ENCODE measurements at places on chromosomes 4 and X. TPM values are rescaled to one million over a fixed set of nuclear protein-coding genes. Genes with fewer than 3 reads are reported as not detected.

DNA sequence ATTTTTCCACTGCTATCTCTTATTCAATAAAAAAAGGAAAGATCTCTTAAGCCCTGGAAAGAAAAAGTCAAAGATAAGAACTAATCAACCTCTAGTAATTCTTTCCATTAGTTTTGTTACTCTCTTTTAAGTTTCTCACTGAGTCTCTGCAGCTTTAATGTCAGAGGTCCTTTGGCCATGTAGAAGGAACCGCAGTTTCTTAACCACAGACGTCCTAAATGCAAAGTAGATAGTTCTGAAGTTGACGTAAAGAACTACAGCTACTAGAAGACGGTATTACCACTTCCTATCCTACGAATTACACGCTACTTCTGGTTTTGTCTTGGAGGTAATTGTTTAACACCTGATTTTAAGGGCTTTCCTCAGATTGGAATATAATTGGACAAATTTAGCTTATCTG, 325.9 kb downstream of the ANKRD50 start:
- DNase-seq: no peak

DNA sequence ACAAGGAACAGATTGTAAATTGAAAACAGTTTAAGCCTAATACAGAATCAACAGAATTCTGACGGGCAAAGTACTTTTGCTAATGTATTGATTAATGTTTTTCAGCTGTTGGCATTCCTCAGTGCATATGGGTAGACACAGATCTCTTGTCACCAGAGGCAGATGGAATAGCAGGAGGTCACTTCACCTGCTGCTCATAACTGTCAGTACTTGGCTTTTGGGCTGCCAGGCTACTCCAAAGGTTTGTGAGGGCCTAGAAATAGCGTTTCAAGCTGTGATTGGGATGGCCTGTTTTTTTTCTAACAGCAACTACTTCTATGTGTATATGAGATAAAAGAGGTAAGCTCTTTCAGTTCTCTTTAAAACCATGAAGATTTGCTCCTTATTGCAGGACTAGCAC, 307.5 kb upstream of the ANXA10 start:
- no peak for DNase-seq

DNA sequence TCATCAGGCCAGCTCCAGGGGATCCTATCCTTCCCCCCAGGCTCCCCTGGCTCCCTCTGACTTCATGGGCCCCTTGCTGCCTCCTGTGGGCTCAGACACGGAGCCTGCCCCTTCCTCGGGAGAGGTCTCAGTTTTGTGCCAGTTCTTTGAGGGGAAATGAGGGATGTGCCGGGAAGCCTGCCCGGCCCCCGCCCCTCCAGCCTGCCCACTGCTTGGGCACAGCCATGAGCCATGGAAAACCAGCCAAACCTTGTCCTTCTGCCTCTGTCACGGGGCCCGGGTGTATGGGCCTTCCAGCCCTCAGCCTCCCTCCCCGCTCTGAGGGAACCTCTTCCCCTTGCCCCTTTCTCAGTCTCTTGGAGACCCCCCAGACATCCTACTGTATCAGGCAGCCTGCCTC, 6.8 kb downstream of the BGN start:
- no peak for DNase-seq

DNA sequence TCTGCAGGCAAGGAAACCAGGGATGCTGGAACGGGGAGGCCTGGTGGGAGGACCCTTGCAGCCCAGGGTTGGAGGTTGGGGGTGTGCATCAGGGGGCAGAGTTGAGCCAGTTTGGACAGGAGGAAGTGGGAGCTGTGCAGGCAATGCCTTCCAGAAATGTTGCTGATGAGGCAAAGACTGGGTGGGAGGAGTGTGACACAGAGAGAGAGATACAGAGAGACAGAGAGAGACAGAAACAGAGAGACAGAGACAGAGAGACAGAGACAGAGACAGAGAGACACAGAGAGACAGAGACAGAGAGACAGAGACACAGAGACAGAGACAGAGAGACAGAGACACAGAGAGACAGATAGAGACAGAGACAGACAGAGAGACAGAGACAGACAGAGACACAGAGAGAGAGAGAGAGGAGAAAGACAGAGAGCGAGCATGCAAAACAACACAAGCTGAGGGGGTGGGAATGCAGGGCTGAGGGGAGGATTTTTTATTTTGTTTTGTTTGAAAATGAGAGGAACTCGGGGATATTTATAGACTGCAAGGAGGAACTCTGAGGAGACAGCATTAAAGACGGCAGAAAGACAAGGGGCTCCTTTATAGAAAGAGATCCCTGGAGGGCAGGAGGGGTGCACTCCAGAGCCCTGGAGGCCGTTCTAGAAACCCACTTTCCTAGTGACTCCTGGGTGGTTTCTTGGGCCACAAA, 1.9 kb upstream of the HAUS3 start:
- DNase-seq: no peak

DNA sequence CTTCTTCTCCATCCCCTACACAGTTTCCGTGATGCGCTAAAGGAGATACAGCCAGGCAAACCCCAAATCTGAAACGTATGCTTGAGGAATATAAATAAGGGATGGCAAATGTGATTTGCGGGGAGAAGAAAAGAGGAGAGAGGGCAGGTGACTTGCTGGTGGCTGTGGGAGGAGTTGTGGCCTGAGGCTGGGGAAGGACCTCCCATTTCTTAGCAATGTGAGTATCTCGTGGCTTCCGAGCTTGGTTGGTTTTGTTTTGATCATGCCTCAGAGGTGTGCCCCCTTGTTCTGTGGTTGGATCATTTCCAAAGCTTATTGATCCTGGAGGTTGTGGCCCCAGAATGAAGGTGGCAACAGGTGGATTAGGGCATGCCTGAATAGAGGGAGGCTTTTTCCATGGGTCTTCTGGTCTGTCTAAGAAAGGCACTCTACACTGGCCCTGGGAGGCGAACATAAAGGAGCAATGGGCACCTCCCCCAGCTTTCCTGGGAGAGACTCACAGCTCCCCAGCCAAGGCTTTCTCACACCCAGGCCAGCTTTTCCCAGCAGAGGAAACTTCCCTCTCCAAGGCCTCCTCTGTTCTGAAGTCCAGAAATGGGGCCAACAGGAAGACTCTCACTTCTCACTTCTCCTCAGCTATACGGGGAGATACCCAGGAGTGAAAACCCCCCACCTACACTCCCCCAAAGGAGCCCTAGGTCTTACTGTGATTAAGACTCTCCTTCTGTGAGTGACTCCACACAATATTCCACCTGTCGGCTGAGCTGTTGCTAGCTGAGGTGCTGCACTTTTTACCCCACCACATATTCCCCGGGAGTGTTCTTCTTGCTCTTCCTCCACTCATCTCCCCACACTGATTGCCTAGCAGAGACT, 40.0 kb downstream of the C4orf51 start:
- DNase-seq: no peak

DNA sequence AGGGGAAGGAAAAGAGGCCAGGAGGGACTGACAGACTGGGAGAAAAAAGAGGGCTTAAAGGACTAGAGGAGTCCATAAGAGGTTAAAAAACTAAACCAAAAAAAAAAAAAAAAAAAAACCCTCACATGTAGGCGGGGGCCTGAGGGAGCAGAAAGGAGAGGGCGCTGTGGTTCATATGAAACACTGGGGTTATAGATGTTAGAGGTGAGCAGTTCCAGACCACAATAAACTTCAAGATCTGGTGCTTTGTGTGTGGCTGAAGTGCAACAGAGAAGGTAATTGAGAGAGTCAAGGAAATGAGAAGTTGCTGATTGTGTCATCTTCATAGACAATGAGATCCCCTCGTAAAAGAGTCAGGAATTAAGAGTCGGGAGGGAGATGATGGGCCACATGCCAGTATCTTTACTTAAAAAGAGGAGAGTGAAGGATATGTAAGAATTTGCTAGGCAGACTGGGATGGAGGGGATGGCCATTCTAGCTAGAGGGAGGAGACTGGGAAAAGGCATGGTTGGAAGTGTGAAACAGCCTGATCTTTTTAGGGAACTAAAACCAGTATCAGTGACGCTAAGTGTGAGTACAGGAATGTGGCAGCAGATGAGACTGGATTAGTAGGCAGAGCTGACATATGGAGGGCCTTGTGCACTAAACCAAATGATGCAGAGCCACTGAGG, 18.4 kb upstream of the OGT start:
- DNase-seq: no peak

DNA sequence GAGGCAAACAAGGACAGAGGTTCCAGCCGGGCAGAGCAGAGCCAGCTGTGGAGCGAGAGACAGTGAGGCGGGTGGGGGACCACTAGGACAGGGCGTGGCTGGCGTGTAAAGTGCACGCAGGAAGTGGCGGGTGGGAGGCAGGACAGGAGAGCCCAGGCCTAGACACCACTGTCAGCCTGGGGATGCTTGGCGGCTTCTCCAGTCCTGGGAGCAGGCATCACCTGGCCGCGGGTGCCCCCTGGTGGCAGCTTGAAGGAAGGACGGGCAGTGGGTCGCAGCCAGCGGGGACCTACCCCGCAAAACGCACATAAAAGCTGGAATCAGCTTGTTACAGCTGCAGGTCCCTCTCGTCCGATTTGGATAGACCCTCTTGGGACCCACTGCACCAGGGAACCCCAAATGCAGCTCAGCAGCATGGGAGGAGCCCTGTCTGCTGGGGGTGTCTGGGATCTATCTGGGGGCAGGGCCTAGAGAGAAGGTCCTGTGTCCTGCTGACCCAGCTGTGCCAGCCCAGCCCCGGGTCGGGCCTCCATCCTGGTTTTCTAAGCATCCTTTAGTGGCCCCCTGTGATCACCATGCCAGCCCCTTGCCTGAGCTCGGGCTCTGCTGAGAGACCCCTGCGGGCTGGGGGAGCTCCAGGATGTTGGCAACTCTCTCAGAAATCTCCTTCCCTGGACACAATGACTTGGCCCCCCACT, 57.7 kb downstream of the WFS1 start:
- no peak for DNase-seq

DNA sequence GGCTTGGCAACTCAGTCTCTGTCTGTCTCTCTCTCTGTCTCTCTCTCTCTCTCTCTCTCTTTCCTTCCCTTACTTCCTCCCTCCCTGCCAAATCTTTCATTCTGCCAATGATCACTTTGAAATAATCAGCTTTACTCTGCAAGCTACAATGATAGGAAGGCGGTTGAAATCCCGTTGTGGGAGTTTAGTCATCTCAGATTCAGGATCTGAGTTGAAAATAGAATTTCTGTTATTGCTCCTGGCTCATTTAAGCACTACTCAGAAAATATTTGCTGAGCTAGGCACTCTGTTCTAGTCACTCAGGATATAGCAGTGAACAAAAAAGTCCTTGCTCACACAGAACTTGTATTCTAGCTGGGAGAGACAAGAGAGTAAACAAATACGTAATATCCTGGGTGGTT, 56.3 kb upstream of the DCTD start:
- no peak for DNase-seq

GRCh38 chrX:77009691-77010090, 437.5 kb upstream of the FGF16 start:
- DNase-seq: no peak

- DNase-seq: no peak
Observed at GRCh38 chr4:173527103-173527891, 2.7 kb downstream of the HAND2 start.

DNA sequence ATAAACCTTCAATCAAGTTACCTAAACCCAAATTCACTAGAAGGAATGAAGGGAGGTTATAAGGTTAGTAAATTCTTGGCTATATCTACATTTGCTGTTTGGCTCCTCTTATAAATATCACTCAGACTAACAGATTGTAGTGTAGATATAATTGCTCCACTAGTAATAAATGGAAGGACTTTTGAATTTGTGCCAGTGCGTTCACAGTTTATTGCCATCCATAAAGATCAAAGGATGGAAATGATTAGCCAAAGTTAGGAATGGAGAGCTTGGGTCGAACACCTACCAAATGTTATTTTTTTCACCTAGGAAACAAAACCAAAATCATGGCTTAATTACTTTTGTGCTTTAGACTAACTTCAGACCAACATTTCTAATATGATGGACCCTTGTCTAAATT, 9.2 kb downstream of the DTHD1 start:
- no peak for DNase-seq

GRCh38 chr4:128141866-128142265, 80.8 kb downstream of the LARP1B start:
- DNase-seq: no peak

DNA sequence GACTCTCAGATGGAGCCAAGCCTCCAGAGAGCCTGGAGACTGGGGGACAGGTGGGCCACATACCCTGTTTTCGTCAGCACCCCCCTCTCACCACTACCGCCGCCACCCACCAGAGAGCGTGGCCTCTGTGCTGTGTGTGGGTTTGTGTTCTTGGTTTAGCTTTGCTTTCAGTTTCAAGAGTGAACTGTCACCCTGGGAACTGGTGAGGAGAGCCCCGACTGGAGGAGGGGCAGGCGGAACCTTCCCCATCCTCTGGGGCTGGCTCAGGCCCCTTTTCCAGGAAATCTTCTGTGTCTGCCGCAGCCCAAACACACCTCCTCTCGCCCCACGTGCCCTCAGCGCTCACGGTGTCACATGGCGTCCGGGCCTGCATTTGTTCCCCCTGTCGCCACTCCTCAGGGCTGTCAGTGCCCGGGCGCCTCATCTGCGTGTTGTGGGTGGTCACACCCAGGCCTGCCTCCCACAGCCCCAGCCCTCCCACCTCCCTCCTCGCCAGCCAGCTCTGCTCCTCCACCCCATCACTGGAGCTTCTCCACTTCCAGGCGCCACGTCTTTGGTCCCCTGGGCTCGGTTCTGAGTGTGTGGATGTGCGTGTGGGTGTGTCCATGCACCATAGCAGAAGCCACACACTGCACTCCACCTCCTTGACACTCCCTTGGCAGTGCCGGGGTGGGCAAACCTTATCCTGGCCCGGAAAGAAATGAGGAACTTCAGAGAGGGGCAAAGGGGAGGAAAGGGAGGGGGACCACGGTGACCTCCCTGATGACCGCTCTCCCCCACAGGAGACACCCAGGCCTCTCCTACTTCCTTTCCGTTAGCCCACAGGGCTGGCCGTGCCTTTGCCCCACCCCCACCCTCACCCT, 27.8 kb downstream of the ELF4 start:
- no peak for DNase-seq

DNA sequence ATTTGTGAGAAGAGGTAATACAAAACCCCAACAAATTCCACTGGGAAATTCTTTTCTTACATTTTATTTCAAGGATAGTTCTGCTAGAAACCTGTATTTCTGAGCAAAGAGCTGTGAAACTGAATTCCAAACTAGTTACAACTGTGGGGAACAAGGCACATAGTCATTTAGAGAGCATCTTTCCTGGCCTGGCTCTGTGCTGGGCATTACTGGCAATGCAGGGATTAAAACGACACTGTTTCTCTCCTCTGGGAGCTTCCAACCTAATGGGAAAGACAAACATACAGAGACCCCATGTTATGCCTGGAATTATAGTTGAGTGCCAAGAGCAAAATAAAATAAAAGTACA, 36.5 kb downstream of the SUPT20HL1 start:
- no peak for DNase-seq

- DNase-seq: no peak
Observed at GRCh38 chr4:112082954-112083586, 62.2 kb upstream of the FAM241A start.

DNA sequence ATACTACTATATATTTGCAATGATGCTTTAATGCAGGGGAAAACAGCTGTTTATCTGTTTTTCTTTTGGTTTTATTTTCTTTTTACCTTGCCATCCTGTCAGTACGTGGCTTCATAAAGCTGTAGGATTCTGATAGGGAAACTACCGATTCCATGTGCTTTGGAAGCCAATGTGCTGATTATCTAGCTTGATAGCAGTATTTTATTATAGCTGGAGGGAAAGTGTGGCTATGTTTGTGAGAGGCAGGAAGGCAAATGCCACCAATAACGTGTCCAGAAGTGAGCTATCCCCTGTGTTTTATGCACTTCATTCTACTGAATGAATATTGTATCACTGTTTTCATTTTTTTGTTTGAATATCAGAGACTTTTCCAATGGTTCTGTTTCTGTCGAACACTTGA, 43.7 kb downstream of the IL15 start:
- no peak for DNase-seq

HTR2C gene
- total RNA-seq: 1.7 TPM

S100G gene
- total RNA-seq: not detected

AFP gene
- not detected for total RNA-seq

NUDT11 gene
- total RNA-seq: 1.5 TPM

Data from vagina (tissue), 2 donors.